ENCODE measurements at places on chromosomes 3 and 15. TPM values are rescaled to one million over a fixed set of nuclear protein-coding genes. Genes with fewer than 3 reads are reported as not detected.

The LINGO1 gene
- total RNA-seq: not detected

The EAF2 gene
- total RNA-seq: 2.8 TPM

DNA sequence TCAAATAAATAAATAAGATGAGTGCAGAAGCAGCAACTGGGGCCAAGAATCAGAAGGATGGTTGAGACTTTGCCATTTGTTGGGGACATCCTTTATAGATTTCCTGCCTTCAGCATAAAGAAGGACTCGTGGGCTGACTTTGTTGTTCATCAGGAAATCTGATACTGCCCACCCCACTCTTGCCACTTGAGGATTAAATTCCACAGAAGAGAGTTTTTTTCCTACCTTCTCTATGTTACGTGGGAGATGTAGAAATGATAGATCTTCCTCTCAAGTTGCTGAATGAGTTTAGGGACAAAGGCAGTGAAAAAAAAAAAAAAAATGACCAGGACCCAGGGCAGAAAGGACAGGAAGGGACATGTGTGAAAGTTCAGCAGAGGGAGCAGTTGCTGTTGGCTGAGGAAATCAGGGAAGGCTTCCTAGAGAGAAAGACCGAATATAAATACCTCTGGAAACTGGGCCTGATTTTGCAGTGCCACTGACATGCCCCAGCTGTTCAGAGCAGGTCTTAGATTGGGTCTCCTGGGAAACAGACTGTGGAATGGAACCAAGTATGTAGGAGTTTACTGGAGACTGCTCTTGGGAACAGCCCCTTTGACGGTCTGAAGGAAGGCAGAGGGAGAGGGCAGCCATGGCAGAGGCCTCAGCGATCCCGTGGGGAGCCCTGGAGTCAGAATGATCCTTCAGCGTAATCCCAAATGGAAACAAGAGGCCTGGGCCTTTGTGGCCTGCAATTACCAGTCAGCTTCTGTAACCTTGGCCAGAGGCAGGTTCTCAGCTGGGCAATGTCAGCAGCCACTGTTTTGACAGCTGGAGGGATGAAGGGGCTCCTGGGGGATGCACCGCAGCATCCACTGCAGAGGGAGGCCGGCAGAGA lies 50.9 kb downstream of the C3orf20 start:
- H3K4me1 ChIP-seq: peaks cover 10% of the 10 kb centered on the region
- no peaks in the 10 kb centered on the region for H3K36me3 ChIP-seq
- DNase-seq: no peak
- no peak overlapping the region for H3K4me3 ChIP-seq

GRCh38 chr15:57263520-57263919 lies 112.8 kb upstream of the CGNL1 start:
- no peaks in the 10 kb centered on the region for H3K27me3 ChIP-seq
- no peaks in the 10 kb centered on the region for H3K36me3 ChIP-seq
- DNase-seq: no peak
- no peak overlapping the region for H3K27ac ChIP-seq

DNA sequence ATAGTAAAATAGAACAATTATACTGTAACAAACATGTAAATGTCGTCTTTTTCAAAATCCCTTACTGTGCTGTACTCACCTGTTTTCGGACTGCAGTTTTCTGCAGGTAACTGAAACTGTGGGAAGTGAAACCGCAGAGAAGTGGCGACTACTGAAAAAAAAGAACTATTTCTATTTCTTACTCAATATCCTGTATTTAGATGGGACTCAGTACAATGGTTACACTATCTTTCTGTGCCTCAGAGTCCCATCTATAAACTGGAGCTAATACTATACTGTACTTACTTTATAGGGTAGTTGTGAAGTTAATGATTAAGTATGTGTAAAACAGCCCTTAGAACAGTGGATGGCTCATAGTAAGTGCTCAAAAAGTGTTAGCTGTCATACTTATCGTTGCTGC lies 14.3 kb upstream of the P2RY12 start:
- H3K36me3 ChIP-seq: no peaks in the 10 kb centered on the region
- no peak for DNase-seq
- no peak overlapping the region for H3K4me3 ChIP-seq

The NPAP1 gene
- not detected for total RNA-seq

The ZPLD1 gene
- not detected for total RNA-seq

GRCh38 chr15:94460624-94461023 lies 229.3 kb downstream of the MCTP2 start:
- H3K36me3 ChIP-seq: no peaks in the 10 kb centered on the region
- H3K27me3 ChIP-seq: no peaks in the 10 kb centered on the region
- no peaks in the 10 kb centered on the region for H3K4me1 ChIP-seq

- no peaks in the 10 kb centered on the region for H3K4me1 ChIP-seq
- H3K4me3 ChIP-seq: no peak overlapping the region
- no peak overlapping the region for H3K27ac ChIP-seq
- no peak for DNase-seq
Observed at GRCh38 chr3:149667576-149667975, 9.8 kb upstream of the WWTR1 start.

- H3K27ac ChIP-seq: no peak overlapping the region
- H3K4me3 ChIP-seq: no peak overlapping the region
- no peaks in the 10 kb centered on the region for H3K36me3 ChIP-seq
- DNase-seq: no peak
Observed at GRCh38 chr3:11969986-11970385, 34.2 kb upstream of the SYN2 start.

DNA sequence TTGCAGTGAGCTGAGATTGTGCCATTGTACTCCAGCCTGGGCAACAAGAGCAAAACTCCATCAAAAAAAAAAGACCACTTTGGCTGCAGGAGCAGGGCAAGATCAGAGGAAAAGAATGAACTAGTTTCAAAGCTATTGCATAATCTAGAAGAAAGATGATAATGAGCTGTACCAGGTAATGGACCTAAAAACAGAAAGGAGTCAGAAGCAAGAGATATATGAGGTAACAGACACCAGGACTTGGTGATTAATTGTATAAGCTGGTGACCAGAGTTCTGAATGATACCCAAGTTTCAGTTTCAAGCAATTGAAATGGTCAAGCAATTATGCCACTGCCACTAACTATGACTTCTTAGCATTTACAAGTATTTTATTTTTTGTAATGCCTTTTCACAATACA lies 2.9 kb downstream of the POLQ start:
- H3K27ac ChIP-seq: no peak overlapping the region
- H3K4me3 ChIP-seq: no peak overlapping the region
- DNase-seq: no peak
- H3K36me3 ChIP-seq: peaks cover 36% of the 10 kb centered on the region

DNA sequence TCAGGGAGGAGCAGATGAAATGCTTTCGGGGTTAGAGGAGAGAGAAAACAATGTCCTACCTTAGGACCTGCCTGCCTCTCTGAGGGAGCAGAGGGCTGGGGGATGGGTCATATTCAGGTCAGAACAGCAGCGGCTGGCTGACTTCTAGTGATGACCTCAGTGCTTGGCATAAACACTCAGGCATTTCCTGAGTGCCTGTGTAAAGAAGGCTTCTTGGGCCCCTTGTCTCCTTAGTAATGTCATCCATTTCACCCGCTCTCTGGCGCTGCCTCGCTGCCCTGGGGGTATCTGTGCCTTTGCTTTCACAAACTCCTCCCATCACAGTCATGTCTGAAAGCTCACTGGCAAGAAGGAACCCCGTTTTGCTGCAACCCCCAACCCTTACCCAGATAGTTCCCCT lies 82.9 kb upstream of the GSK3B start:
- no peaks in the 10 kb centered on the region for H3K27me3 ChIP-seq
- H3K4me3 ChIP-seq: peak overlapping the region; percentile 42
- peak overlapping the region; percentile 61 for H3K27ac ChIP-seq

The RASGRF1 gene
- total RNA-seq: not detected

GRCh38 chr3:65170390-65171042 lies 482.7 kb upstream of the ADAMTS9 start:
- no peaks in the 10 kb centered on the region for H3K36me3 ChIP-seq
- H3K4me3 ChIP-seq: no peak overlapping the region
- no peaks in the 10 kb centered on the region for H3K4me1 ChIP-seq
- no peak overlapping the region for H3K27ac ChIP-seq
- no peaks in the 10 kb centered on the region for H3K27me3 ChIP-seq

GRCh38 chr3:47362701-47363100 lies 18.1 kb upstream of the PTPN23 start:
- H3K36me3 ChIP-seq: peaks cover 5% of the 10 kb centered on the region
- DNase-seq: no peak
- H3K4me1 ChIP-seq: peaks cover 11% of the 10 kb centered on the region
- no peak overlapping the region for H3K4me3 ChIP-seq
- no peaks in the 10 kb centered on the region for H3K27me3 ChIP-seq

The C3orf49 gene
- total RNA-seq: not detected

The ACKR4 gene
- total RNA-seq: not detected

The FBXW12 gene
- not detected for total RNA-seq

DNA sequence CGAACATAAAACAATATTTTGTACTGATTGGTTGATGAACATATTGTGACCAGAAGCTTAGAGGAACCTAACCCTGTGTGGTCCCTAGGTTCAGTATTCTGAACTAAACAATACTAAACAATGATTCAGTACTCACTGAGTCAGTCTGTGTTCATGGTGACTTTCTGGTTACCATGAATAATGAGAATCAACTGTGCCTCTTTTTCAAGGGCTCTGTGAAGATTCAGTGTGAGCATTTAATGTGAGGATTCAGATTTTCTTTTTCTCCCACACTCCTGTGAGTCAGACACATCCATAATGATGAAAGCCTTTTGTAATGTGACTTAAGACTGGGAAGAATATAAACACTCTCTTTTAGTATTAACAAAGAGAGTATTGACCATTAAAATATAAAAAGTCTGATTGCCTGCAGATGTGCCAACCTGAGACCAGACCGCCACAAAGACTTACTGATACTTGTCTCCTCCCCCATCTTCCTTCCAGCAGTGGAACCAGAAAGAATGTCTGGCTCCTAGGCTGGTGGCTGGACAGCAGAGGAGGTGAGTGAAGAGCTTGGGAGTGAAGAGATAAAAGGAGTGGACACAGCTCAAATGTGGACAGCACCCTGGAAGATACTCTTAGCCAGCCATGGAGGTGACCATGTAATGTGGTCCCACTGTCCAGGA lies 17.6 kb upstream of the ACTL6A start:
- H3K4me1 ChIP-seq: no peaks in the 10 kb centered on the region
- DNase-seq: peak; percentile 52
- H3K27ac ChIP-seq: peak overlapping the region; percentile 31
- H3K27me3 ChIP-seq: no peaks in the 10 kb centered on the region

The CRYGS gene
- total RNA-seq: 3.4 TPM

The ZNF80 gene
- not detected for total RNA-seq

The SRGAP3 gene
- total RNA-seq: 9.6 TPM

The CPN2 gene
- total RNA-seq: not detected

DNA sequence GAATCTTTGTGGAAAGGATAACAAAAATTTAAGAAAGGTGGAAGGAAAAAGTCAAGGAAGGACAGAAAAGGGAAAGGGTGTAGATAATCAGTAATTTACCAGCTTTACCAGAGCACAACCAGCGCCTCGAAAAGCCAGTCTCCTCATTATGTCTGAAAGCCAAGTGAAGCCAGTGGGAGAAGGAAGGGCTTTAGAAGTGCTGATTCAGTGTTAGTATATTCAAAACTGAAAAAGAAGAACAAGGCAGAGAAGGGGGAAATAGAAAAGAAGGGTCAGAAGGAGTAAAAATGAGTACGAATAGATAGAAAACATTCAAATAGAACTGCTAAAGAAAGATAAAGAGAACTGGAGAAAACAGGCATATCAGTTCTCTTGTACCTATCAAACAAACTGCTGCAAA lies 4.1 kb downstream of the PBRM1 start:
- DNase-seq: no peak
- peaks cover 26% of the 10 kb centered on the region for H3K4me1 ChIP-seq
- H3K36me3 ChIP-seq: peaks cover 32% of the 10 kb centered on the region
- peak overlapping the region; percentile 42 for H3K27ac ChIP-seq

Data from PC-3 (cell line).